ENCODE measurements at places on chromosomes 12 and 14.

DNA sequence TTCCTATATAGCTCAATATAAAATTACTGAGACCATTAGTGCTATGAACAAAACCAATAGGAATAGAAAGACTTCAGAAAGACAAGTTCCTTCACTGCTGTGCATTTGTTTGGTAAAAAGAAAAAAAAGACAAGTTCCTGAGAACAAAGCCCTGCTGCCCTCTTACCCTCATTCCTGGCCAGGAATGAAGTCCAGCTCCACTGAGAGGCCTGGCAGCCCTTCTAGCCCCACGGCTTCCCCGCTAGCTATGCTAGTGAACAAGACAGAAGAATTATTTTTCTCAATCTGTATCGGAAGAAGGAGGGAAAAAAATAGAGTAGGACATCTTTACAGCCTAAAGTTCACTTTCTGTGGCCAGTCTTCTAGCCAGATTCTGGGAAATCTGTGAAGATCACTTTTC lies 1.6 kb downstream of the MFAP5 start:
- DNase-seq: no peak

DNA sequence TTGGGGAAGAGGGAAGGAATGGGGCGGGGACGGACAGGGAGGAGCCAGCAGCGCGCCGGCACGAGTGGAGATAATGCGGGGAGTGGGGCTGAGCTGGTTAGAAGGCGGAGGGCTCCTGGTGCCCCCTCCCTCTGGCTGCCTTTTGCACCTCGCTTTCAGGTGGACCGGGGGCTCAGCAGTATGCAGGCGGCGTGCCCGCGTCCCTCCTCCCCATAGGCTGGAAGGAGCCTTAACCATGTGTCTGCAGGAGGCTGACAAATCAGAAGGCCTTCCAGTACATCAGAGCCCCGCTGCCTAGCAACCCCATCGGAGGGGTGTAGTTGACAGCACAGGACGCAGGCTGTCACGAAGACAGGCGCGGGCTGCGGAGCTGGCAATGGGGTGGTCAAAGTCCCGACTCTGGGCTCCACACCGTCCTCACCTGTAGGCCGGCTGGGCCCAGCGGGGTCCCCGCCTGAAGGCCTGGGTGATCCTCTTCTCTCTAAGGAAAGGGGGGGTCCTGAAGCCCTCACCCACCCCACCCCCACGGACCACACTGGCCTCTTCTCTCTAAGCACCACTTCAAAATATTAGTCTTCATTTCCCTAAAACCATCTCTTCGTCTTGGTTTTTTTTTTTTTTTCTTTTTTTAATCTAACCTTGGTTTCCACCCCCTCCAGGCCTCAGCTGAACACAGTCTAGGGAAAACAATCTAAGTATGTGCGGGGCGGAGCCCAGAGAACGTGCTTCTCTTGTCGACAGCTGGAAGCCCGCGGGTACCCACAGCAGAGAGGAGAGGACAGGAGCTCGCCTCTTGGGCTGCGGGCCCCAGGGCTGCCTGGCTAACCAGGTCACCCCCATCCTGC lies 44.5 kb downstream of the KDM2B start:
- peak; percentile 93 for DNase-seq

GRCh38 chr12:53624956-53625355 lies 1.2 kb downstream of the ATF7 start:
- DNase-seq: no peak

GRCh38 chr12:96219700-96220206 lies 25.6 kb downstream of the ELK3 start:
- peak; percentile 65 for DNase-seq

- peak; percentile 80 for DNase-seq
Observed at GRCh38 chr14:83463500-83464098, 1929.9 kb upstream of the SEL1L start.

DNA sequence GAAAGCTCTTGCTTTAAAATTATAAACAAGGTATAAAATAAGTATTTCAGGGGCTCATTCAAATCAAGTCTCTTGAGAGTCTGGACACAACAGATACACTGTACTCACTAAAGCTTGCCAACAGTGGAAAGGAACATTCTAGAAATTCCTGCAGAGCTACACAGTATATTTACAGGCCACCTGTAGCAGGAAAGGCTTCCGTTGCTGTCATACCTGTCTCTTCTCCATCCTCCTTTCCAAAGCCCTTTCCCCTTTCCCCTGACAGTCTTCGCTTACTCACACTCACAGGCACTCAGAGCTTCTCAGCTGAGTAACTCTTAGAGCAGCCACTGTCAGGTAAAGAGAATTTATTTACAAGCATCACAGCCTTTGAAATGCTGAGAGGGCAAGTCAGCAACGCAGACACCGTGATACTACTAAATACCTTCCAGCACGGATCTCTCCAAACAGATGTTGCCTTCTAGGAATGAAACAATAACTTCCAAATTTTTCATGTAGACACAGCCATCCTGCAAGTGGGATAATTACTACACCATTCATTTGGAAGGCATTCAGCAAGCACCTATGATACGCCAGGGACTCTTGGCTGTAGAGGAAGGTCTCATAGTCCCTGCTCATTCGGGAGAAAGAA lies 167.9 kb downstream of the FOXN3 start:
- DNase-seq: no peak

GRCh38 chr14:67265131-67265530 lies 23.9 kb downstream of the PALS1 start:
- no peak for DNase-seq

DNA sequence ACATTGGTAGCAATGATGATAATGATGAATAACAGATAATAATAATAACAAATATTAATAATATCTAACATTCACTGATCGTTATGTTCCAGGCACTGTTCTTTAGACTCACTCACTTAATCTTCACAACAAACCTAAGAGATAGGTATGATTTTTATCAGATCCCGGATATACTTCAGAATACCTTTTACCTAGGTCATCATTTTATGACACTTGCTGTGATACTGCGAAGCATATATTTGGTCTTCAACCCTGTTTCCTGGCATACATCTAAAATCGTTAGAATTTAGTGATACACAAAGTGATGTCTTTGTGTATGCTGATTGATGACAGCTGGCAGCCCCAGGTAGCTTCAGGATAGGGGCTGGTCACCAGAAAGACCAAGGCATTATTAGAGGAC lies 46.1 kb downstream of the SLC41A2 start:
- DNase-seq: no peak

GRCh38 chr12:11688831-11689230 lies 39.4 kb downstream of the ETV6 start:
- DNase-seq: no peak

GRCh38 chr14:63269561-63270225 lies 49.0 kb downstream of the GPHB5 start:
- no peak for DNase-seq

DNA sequence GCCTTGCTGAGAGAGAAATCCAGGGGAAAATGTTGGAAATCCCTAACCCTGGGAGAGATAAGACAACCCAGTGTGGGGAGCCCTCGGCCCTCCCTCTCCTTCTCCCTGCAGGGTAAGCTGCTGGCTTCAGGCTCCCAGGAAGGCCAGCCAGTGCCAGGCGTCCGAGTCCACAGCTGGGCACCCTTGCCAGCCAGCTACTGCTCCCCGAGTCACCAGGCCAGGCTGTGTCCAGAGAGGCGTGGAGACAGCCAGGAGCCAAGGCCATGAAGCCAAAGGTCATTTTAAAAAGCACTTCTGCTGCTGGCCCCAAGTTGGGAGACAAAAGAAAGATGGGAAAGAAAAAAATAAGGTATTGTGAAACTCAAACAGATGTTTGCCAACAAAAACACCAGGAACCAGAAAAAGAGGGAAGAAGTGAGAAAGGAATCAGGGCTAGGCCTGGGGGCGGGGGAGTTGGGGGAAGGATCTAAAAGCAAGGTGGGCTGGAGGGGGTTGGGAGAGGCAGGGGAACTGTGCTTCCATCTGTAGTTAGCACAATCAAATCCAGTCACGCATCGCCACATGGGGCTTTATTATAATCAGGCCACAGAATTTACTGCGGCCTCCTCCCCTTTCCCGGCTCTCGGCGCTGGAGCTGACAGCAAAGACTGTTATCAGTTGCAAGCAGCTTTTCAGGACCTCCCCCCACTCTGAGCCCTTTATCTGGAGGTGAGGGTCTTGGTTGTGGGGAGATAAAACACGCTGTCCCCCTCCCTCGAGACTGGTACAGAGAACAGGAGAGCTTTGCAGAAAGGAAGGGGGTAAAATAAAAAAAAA lies 33.5 kb downstream of the RBM19 start:
- DNase-seq: peak; percentile 57

DNA sequence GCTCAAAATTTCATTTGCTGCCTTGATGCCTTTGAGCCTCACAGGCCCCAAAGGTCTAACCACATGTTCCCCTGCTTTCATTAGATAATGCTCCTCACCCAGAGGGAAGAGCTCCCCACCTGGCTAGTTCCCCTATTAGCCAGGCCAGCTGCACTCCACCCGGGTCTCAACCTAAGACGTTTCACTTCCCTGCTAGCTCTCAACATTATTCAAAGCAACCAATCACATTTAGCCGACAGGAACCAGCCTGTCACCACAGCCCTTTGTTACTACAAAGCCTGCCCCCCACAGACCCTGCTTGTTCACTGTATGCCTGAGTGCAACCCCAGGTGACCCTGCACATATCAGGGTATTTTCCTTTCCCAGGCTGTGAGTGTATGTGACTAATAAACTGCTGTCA lies 78.6 kb downstream of the SLC15A5 start:
- DNase-seq: peak; percentile 20

DNA sequence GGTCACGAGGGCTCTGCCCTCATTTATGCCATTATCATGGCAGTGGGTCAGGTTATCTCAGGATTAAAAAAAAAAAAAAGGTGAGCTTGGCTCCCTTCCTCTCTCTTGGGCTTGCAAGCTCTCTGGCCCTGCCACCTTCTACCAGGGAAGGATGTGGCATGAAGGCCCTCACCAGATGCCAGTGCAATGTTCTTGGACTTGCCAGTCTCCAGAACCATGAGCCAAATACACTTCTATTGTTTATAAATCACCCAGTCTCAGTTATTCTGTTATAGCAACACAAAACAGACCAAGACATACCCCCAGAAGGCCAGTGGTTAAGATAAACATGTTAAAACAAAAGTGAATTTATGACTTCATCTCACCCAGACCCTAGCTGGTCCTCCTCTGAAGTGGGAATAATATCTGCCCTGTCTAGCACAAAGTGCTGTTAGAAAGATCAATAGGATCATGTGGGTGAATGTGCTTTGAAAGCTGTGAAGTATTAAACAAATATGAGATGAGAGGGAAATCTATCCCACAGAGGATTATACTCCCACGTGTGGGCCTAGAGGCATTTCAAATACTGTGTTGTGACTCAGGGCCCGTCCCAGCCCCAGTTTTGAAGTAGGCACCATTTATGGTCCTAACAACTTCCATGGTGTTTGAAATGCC lies 88.6 kb downstream of the NINJ2 start:
- no peak for DNase-seq

- DNase-seq: no peak
Observed at GRCh38 chr14:47763188-47763854, 87.9 kb upstream of the MDGA2 start.

GRCh38 chr14:50736932-50737419 lies 68.9 kb upstream of the SAV1 start:
- no peak for DNase-seq

DNA sequence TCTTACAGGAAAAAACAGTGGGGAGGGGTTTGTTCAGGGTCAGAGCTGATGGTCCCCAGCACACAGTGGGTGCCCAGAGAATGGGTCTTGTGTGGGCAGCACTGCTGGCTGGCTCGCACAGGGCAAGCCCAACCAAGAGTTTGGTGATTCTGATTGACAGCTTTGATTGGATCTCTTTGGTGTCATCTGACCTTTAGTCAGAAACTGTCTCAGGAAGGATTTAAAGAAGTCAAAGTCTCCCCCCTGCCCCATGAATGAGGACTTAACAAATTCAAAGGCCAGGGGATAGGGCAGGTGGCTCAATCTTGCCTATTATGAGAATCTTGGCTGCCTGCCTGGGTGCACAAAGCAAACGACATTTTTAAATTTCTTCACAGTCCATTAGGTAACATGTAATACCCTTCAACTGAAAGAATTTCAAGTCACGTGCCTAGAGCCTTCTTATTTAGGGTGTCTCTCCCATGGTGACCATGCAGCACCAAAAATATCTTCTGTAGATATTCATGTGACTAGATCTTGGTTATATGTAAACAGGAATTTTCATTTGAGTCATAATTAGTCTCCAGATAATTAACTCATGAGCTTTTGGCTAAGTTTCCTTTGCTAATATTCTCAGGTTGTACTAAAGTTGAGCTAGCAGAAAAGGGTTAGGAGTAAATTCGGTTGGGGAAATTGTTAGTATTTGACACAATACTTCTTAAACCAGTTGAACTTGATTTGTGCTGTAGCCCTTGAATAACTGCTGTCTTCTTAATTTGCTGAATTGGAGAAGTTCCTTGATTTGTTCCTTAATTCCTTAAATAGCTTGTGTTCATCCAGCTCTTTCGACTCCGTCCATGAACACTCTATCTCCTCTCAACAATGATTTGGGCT lies 54.5 kb upstream of the HECTD1 start:
- no peak for DNase-seq

DNA sequence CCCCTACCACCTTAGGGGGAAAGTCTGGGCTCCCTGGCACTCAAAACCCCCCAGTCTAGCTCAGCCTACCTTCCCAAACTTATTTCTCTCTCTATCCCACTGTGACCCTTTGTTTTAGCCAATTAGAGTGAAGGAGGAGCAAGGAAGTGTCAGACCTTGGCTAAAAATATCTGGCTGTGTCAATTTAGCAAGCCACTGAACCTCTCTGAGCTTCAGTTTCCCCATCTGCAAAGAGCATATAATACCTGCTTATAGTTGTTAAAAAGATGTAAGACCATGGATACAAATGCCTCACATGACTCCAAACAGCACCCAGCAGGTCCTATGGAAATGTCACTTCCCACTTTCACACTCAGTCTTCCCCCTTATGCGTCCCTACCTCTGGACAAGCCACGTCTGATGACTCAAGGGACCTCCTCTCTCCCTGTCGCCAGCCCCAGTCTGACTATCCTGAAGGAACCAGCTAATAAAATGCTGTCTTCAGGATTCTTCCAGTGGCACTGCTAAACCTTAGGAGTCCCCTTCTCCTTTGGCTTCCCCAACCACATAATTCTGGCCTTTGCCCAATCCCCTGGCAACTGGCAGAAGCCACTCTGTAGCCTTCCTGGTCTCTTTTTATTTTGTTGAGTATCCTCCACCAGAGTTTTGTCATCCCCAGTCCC lies 19.3 kb downstream of the FOXN3 start:
- no peak for DNase-seq

GRCh38 chr14:64880221-64881121 lies 764 bp upstream of the SPTB start:
- peak; percentile 88 for DNase-seq

Data from iPS-NIHi11 (cell line).